ENCODE measurements at places on chromosomes 5 and 9. TPM values are rescaled to one million over a fixed set of nuclear protein-coding genes. Genes with fewer than 3 reads are reported as not detected.

Gene CCNI2
- total RNA-seq = 0.04 TPM

Gene SGCD
- total RNA-seq = not detected

Gene TAS2R1
- not detected for total RNA-seq

Gene MLANA
- total RNA-seq = not detected

Gene ISOC1
- total RNA-seq = 24.9 TPM

Gene SEMA5A
- 0.04 TPM for total RNA-seq

Gene SPRY4
- 7.4 TPM for total RNA-seq

Gene C9
- total RNA-seq = 0.25 TPM

Gene DNAJC18
- total RNA-seq = 7.6 TPM

Gene FYB1
- not detected for total RNA-seq

Gene ARHGEF39
- 0.86 TPM for total RNA-seq

Gene CTXN3
- total RNA-seq = not detected

Gene OR1J2
- not detected for total RNA-seq

Gene RANBP17
- total RNA-seq = 6.9 TPM

Gene DDX4
- total RNA-seq = not detected

Gene IRX1
- total RNA-seq = not detected

Gene IGFBPL1
- 0.33 TPM for total RNA-seq

Gene TLE1
- 42.4 TPM for total RNA-seq

Gene RAB24
- 15.4 TPM for total RNA-seq

Gene GFI1B
- not detected for total RNA-seq

Gene ALDOB
- total RNA-seq = not detected

Gene PIP5KL1
- 0.21 TPM for total RNA-seq

Gene OTP
- total RNA-seq = not detected

Gene ESM1
- 764 TPM for total RNA-seq

Gene CCL27
- total RNA-seq = 0.14 TPM

Gene PCDHGB6
- total RNA-seq = 2.1 TPM

Gene CCL28
- 0.85 TPM for total RNA-seq

Gene ISL1
- total RNA-seq = not detected

Gene FLT4
- total RNA-seq = 1.5 TPM

Gene HTR4
- not detected for total RNA-seq

Gene ANKRD18A
- 1.5 TPM for total RNA-seq

Gene ACTL7A
- total RNA-seq = not detected

Gene LCN2
- total RNA-seq = not detected

Gene GABRA6
- total RNA-seq = not detected

Gene PRKACG
- not detected for total RNA-seq

Gene CNTLN
- 8.6 TPM for total RNA-seq

Gene LCN15
- not detected for total RNA-seq

Gene FST
- total RNA-seq = 1.4 TPM

Gene MYOZ3
- 0.59 TPM for total RNA-seq

Gene MAST4
- 36.3 TPM for total RNA-seq

Gene HAPLN1
- total RNA-seq = not detected

Gene SOWAHA
- not detected for total RNA-seq

Gene CARTPT
- total RNA-seq = not detected

Gene RRAGA
- total RNA-seq = 38.4 TPM

Gene DEPDC1B
- total RNA-seq = 22.6 TPM

Gene PCDHB1
- total RNA-seq = not detected

Gene RFESD
- total RNA-seq = 1.8 TPM

Data from pulmonary artery endothelial cell (primary cell).